CD4-positive, alpha-beta T cell (primary cell): ENCODE measurements at places on chromosomes 6 and 20.

DNA sequence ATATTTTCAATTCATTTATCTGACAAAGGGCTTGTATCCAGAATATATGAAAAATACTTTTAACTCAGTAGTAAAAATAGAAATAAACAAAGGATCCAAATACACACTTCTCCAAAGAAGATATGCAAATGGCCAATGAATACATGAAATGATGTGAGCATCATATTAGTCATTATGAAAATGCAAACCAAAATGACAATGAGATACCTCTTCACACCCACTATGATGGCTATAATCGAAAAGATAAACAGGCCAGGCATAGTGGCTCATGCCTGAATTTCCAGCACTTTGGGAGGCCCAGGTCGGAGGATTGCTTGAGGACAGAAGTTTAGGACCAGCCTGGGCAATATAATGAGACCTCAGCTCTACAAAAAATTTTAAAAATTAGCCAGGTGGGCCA lies 33.8 kb upstream of the SMAP1 start:
- no peak for DNase-seq

DNA sequence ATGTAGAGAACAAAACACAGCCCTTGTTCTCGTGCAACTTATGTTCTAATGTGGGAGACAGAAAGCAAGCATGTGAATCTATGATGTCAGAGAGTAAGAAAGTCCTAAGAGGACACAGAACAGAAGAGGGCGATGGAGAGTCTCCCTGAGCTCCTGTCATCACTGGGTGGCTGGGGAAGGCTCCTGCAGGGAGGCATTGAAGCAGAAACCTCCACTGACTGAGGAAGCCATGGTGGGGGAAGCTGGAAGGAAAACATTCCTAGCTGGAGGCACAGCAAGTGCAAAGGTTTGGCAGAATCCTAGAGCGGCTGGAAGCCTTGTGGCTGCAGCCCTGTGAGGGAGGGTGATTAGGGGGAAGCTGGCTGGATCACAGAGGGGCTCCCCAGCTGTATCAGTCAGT lies 248.0 kb downstream of the CDH26 start:
- DNase-seq = no peak

GRCh38 chr20:35443003-35443402 lies 5.0 kb upstream of the GDF5 start:
- DNase-seq = no peak

GRCh38 chr20:13278812-13279570 lies 57.9 kb downstream of the ISM1 start:
- DNase-seq = no peak

DNA sequence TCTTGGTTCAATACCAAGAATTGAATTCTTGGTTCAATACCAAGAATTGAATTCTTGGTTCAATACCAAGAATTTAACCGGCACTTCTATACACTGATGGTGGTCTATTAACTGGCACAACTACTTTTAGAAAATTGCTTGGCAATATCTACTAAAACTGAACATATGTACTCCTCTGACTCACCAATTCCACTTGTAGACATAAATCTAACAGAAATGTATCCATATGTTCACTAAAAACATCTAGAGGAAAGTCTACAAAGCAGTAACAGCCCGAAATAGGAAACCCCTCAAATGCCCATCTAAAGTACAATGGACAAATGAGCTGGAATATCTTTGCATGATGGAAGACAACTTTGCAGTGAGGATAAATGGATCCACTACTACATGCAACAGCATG lies 71.9 kb downstream of the KIF16B start:
- no peak for DNase-seq

DNA sequence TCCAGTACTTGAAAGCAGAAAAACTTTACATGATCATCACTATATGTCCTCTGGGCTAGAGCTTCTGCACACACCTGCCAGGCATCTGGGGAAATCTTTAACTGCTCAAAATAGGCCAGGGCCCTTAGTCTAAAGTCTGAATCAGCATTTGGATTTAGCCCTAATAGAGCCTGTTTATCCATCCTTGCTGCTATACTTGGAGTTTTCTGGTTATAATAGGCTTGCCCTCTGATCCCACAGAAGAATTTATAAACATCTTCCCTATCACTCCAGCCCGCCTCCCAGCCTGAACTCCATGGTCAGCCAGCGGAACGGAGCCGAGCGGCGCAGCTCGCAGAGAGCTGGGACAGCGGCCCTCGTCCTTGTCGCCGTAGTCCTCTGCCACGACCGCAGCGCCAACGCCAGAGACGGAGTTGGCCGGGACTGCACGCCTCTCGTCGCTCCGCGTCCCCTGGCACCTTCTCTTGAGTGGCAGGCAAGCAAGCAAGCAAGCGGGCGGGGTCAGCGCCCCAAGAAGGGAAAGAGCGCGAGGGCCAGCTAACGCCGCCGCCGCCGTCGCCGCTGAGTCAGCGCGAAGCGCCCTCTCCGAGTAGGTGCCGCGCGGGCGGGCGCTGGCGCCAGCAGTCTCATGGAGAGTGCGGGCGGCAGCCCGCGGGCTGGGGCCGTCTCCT lies 25.4 kb upstream of the ASIP start:
- DNase-seq = no peak

DNA sequence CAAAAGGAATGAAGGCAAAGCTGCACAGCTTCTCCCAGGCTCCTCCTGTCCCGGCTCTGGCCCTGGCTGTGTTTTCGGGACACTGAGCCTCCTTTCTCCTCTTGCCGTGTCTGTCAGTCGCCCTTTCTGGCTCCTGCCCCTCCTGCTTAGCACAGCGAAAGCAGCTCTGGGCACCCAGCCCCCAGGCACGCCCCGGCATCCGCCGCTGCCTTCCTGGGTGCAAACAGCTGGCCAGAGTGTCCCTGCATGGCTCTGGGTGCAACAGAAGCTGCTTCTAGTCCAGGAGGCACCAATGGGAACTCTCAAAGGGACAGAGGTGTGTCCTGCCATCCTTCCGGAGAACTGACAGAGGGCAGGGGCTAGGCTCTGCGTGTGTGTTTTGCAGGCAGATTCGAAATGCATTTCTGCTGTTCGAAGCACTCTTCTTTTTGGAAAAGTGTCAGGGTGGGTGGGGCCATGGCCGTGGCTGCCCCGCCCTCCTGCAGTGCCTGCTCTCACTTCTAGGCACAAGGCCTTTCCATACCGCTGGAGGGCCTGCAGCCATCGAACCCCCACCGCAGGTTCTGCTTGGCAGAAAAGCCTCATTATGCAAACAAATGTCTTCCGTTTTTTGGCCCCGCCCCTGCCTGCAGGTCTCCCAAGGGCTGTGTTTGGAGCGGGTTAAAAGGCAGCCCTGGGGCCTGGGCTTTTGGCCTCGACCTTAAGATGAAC lies 15.5 kb downstream of the COL9A3 start:
- no peak for DNase-seq
